ENCODE measurements at places on chromosomes 7 and 10. TPM values are rescaled to one million over a fixed set of nuclear protein-coding genes. Genes with fewer than 3 reads are reported as not detected.

Gene SLC29A3
- 15.2 TPM for total RNA-seq

Gene NCF1
- total RNA-seq: 0.47 TPM

Gene TUBAL3
- total RNA-seq: not detected

DNA sequence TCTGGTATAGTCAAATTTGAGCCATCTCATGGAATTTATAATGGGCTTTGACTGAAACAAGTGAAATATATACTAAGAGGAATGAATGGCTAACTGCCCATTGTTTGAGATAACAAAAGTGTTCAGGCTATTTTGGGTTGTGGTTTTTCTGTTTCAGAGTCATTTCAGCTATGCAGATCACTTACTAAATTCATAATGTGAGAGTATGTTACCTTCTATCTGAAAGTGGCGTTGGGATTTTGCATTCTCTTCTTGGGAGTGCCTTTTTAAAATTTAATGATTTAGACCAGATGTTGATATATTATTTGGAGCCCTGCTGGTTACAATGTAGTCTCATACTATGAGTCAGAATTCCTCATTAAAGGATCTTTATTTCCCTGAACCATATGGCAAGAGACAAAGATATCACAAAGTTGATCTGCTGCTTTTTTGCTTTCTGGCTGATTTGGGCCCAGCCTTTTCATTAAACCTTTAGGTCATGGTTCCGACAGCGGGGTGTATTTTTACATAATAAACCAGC, 10.4 kb downstream of the VCL start:
- DNase-seq: no peak

DNA sequence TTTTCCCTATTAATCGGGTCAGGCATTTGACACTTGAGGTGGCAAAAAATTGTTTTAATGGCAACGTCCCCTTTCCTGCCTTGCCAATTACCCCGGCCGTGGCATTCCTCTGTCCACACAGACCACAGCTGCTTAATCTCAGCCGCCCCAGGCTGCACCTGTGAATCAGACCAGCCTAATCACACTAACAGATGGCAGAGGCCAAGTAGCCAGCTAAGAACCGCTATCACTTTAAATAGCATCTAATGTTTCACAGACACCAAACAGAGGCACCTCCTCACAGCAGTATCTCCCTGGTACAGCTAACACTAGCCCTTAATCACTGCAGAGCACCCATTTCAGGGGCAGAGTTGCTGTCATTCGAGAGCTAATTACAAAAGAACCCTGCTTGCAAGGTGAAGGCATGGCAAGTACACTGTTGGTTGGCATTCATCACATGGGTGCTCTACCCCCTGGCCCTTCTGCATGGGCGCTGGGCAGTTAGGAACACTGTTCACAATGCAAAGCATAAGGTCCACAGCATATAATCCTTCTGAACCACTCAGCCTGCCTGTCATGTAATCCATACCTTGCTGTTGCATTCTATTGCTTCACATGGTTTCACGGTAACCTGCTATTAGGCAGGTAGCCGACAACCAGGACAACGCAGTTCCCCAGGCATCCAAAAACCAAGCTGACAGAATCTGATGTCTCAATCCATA, 38.8 kb downstream of the FGFR2 start:
- no peak for DNase-seq

Data from H1 (cell line).